Stimulated activated CD8-positive, alpha-beta memory T cell treated with anti-CD3 and anti-CD28 coated beads, Interleukin-12 subunit alpha, Interleukin-12 subunit beta, amount 100 ng/mL, for 4 hours (primary cell): ENCODE measurements at places on chromosomes 5 and 9.

- no peak for DNase-seq
Observed at GRCh38 chr5:53667621-53668020, 107.2 kb downstream of the NDUFS4 start.

DNA sequence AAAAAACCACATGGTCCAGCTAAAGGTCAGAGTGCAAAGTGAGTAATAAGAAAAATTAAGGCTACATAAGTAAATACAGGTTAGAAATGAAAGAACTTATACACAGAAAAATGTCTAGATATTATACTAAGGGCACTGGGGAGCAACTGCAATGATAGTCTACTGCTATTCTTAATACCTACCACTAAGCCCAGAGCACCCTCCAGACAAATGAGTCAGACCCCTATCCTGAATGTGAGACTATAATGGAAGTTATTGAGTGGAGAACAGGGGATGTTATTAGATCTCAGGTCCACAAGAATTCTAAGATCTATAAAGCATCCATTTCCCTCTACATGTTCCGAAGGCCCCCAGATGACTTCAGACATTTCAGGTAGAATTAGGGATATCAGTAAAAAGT, 438.3 kb downstream of the PRELID2 start:
- DNase-seq: no peak

DNA sequence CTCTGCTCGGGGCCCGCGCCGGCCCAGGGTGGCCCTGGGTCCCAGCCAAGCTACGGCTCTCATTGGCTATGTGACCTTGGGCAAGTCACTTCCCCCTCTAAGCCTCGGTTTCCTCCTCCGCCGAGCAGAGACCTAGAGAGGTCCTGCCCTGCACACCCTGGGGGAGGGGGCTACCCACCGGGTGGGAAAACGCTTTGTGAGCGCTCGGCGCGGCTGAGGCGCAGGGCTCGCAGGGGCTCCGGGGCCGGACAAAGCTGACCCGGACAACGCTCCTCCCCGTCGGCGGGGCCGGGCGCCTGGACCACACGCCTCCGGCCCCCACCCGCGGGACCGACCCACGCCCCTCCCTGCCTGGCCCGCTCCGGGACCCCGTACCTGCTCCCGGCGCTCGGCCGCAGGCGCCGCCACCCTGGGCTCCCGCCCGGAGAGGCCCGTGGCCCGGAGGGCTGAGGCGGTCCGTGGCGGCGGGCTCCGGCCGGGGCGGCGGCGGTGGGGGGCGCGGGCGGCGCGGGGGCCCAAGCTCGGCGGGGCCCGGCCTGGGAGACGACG, 85.7 kb upstream of the MELK start:
- DNase-seq: peak; percentile 28

DNA sequence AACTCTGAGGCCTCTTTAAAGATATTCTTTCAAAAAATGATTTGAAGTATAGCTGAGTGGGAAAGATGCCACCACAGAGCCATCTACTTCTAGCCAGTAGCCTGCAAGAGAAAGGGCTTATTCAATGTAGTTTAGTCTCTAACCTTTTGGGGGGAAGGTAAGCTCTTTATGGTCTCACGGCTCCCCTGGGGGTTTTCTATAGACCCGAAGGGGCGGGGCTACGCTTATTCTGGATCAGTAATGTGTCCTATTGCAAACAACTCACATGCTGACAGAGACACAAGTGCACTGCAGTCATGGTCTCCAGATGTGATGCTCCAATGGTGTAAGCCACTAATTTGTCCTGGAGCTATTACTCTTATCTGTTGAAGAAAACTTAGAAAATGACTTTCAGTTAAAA, 53.4 kb upstream of the RPS23 start:
- DNase-seq: no peak

- DNase-seq: peak; percentile 60
Observed at GRCh38 chr9:131590907-131591844, 45.9 kb downstream of the PRRT1B start.

- no peak for DNase-seq
Observed at GRCh38 chr9:16591092-16591491, 279.4 kb downstream of the BNC2 start.

DNA sequence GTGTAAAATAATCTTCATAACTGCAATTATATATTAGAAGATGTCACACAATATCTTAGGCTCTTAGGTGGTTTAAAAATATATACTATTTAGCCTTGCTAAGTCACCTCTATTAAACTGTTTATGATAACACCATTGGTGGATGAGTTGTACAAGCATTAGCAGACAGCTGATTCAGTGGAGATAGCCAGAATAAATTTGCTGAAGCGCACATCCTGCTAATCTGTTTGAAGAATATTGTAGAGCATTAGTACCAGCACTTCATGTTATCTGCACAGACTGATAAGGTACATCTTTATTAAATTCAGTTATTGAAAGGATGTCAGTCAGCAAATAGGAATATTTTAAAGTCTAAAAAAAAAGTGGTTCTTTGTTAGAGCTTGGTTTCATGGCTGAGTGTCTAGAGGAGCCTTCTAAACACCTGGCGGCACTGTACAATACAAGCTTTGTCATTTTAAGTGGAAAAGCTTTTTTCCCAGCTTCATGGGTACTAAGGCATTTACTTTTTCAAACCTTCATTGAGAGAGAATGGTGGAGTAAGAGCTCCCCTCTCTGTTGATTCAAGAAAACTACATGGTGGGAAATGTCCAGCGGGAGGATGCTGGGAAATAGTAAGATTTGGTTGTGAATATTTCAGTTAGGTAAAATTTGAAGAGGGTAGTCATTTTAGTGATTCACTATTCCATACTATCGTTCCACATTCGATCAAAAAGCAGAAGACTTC, 275.1 kb downstream of the SLF1 start:
- no peak for DNase-seq

GRCh38 chr9:85723215-85723614, 18.5 kb downstream of the AGTPBP1 start:
- DNase-seq: no peak

GRCh38 chr9:91914937-91915336, 35.1 kb downstream of the ROR2 start:
- DNase-seq: no peak

DNA sequence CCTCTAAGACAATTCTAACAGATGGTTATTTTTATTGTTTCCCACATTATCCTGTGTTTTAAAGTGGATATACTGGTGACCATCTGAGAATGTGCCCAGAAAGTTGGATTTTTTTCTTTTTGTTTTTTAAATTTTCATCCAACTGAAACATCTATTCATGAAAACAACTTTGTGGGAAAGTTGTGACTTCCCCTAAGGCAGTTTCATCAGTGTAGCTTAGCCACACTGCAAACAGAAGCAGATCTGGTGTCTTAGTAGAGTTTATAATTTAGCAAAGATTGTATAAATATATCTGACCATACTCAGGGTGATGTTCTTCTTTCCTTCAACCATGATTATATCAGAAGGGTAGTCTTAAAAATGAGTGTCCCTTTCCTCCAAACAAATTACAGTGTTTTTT, 1241.3 kb downstream of the MAT2B start:
- DNase-seq: no peak

GRCh38 chr9:134217431-134218210, 53.3 kb upstream of the RNU6ATAC start:
- no peak for DNase-seq

DNA sequence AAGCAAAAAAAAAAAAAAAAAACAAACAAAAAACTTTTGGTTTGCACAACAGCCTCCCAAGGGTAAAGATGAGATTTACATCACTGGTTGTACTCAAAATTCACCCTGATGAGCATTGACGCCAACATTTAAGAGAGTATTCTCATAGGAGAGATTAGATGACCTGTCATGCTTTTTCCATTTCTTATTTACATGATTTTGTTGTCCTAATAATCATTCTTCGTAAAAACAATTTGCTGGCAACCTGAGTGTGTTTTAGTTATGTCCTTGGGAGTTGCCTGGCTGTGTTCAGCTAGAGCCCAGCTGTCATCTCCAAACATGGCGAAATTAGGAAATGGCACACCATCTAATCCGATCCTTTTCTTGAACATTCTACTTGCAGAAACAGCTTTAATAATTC, 186.4 kb upstream of the MRPS30 start:
- DNase-seq: no peak
